ENCODE measurements at places on chromosomes 11 and 22. TPM values are rescaled to one million over a fixed set of nuclear protein-coding genes. Genes with fewer than 3 reads are reported as not detected.
A peak's percentile ranks its signal among the peaks of the same experiment; 100 is the strongest.

GRCh38 chr11:57935402-57936049 lies 88.2 kb upstream of the OR9Q1 start:
- no peak overlapping the region for H3K4me3 ChIP-seq
- H3K4me1 ChIP-seq, result no peaks in the 10 kb centered on the region
- H3K27me3 ChIP-seq, result peaks cover 2% of the 10 kb centered on the region
- no peaks in the 10 kb centered on the region for H3K36me3 ChIP-seq
- H3K27ac ChIP-seq, result no peak overlapping the region
- DNase-seq, result no peak

DNA sequence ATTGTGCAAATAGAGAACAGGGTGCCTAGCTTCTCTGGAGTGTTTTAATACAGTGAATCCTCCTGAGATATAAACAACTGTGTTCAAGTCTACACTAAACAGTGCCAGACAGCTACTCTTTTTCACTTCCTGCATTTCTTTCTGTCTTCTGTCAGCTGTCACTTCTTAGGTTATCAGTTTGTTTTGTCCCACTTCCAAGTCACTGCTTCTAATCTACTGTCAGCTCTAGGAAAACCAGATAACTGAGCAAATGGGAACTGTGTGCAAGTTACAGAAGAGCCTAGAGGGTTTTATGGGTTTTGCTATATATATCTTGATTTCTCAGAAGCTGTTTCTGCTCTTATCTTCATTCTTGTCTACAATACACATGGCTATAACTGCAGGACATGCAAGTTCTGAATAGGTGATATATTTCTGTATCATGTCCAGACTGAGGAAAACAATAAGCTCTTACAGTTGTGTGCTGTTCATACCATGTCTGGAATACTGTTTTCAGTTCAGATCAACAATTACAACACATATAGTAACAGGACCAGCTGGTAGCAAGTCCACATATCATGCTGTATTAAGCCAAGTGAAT lies 5.8 kb downstream of the PITPNB start:
- no peak for DNase-seq
- peak overlapping the region; percentile 55 for H3K27ac ChIP-seq
- H3K4me3 ChIP-seq, result no peak overlapping the region
- H3K36me3 ChIP-seq, result peaks cover 43% of the 10 kb centered on the region
- peaks cover 55% of the 10 kb centered on the region for H3K4me1 ChIP-seq

DNA sequence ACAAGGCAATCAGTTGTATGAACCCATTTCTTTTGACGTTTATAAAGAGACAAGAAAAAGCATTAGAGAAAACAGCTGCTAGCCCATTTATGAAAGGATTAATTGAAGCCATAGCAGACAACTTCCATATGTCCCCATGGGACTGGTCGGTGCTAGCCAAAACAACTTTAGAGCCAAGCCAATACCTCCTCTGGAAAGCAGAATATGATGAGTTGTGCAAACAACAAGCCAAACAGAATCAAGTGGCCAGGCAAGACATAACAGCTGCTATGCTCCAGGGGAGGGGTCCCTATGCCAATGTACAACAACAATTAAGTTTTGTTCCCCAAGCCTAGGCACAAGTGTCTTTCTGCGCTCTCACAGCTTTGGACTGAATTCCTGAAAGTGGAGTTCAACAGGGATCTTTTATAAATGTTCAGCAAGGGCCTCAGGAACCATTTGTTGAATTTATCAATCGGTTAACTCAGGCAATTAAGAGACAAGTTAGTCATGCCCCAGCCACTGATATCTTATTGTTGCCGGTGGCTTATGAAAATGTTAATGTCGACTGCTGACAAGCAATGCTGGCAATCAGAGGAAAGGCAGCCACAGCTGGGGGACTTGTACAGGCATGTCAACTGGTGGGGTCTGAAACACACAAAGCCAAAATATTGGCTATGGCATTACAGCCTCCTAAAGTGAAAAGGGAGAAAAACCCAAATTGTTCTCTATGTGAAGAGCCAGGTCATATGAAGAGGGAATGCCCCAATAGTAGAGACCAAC lies 1593.1 kb upstream of the TENM4 start:
- no peaks in the 10 kb centered on the region for H3K36me3 ChIP-seq
- no peak for DNase-seq
- no peaks in the 10 kb centered on the region for H3K4me1 ChIP-seq
- H3K27me3 ChIP-seq, result no peaks in the 10 kb centered on the region
- no peak overlapping the region for H3K27ac ChIP-seq

DNA sequence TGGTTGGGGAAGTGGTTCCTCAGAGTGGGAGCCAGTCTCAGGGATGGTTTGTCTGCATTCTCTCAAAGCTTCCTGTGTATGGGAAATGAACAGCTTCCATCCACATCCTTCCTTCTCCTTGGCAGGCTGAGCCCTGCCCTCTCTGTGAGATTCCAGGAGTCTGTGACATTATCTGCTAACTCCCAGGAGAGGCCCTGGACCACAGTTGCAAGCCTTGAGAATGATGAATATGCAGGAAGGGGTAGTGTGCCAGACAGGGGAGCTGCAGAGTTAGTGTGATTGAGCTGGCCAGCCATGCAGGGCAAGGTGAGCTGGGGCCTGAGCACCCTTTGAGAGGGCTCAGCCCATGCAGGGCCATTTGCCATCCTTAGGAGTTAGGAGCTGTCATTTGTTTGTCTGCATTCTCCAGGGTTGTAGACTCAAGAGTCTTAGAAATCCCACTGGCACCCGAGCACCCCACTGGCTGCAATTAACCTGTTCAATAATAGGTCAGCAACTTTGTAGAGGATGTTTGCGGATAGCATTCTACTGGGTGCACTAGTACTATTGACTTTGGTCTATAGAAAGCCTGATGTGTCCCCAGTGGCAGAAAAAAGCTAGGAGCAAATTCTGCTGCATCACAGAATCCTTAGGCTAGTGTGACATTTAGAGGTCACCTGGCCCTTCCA lies 299.0 kb upstream of the CADM1 start:
- H3K4me3 ChIP-seq, result no peak overlapping the region
- no peaks in the 10 kb centered on the region for H3K27me3 ChIP-seq
- H3K36me3 ChIP-seq, result no peaks in the 10 kb centered on the region
- H3K27ac ChIP-seq, result no peak overlapping the region

Gene IGLL1
- not detected for total RNA-seq

Gene MAPK8IP2
- 0.37 TPM for total RNA-seq

Gene PPM1F
- 20.4 TPM for total RNA-seq

Gene APOBEC3G
- total RNA-seq, result 96.4 TPM

Gene OR5AL1
- total RNA-seq, result not detected

GRCh38 chr11:22192642-22193347 lies at the start of gene ANO5:
Gene ANO5 (plus strand): TSS chr11:22193085. CDS start chr11:22193493, 408 bp downstream.
- H3K27ac ChIP-seq, result no peak within 1 kb of the TSS
- peaks cover 9% of the 10 kb centered on the region for H3K4me1 ChIP-seq
- no peak for DNase-seq
- peak within 1 kb of the TSS; percentile 15 for H3K4me3 ChIP-seq
- peaks cover 35% of the 10 kb centered on the region for H3K27me3 ChIP-seq

Gene ZDHHC8
- total RNA-seq, result 58.9 TPM

DNA sequence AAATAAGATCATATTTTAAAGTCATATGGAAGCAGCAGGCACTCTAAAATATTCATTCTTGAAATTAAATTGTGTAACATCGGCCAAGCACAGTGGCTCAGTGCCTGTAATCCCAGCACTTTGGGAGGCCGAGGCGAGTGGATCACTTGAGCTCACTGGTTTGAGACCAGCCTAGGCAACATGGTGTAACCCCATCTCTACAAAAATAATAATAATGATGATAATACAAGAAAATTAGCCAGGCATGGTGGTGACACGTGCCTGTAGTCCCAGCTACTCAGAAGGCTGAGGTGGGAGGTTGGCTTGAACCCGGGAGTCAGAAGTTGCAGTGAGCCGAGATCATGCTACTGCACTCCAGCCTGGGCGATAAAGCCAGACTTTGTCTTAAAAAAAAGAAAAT lies 77.4 kb downstream of the TRIM29 start:
- H3K4me3 ChIP-seq, result no peak overlapping the region
- H3K4me1 ChIP-seq, result no peaks in the 10 kb centered on the region
- no peak overlapping the region for H3K27ac ChIP-seq
- peaks cover 2% of the 10 kb centered on the region for H3K27me3 ChIP-seq

Gene RASGRP2
- total RNA-seq, result 300 TPM

DNA sequence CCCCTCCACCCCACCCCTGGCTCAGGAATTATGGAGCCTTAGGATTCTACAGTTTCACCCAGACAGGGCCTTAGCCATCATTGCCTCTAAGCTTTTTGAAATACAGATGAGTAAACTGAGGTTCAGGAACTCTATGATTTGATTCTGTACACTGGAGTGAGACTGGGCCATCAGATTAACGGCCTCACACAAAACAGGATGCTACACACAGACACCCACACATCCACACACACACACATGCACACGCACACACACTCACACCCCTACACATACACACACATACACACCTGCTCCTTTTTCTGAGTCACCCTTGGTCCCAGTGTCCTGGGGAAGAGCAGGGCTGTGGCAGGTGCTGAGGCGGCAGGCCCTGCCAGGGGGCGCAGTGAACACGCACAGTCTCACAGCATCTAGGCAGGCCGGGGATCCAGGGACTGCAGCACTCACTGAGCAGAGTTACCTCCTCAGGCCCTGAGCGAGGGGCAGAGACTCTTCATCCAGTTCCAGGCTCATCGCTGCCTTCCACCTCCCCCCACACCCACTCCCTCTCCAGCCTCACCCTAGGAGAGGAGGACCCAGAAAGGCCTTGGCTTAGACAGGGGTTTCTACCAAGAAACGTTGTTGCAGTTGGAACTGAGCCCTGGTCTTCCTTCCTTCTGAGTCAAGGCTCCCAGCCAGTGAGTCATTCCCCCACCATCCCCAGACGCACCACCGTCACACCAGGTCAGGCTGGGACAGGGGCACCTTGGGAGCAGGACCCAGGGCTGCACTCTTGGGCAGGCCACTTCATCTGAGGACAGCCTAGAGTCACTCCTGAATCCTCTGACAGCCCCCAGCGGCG lies 89.8 kb upstream of the PARVA start:
- no peaks in the 10 kb centered on the region for H3K36me3 ChIP-seq
- no peak for DNase-seq
- H3K4me3 ChIP-seq, result no peak overlapping the region
- peaks cover 2% of the 10 kb centered on the region for H3K27me3 ChIP-seq
- H3K27ac ChIP-seq, result no peak overlapping the region

Gene LRRN4CL
- 0.40 TPM for total RNA-seq

Gene FOSL1
- 2.0 TPM for total RNA-seq

DNA sequence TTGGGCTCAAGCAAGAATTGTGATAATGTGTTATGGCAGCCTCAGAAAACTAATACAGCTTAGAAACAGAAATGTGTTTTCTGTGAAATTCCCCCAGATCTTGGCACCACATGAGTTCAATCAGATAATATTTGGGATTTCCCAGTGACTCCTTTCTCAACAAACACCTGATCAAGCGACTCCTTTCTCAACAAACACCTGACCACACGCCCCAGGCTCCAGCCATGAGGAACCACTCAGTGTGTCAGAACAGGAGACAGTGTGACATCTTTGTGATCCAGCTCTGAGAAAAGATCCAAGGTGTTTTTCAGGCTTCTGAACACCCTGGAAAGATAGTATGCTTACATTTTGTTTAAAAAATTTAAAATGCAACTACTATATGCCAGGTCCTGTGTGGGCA lies 1.9 kb upstream of the UVRAG start:
- H3K4me3 ChIP-seq, result no peak overlapping the region
- H3K4me1 ChIP-seq, result peaks cover 11% of the 10 kb centered on the region
- no peaks in the 10 kb centered on the region for H3K27me3 ChIP-seq
- no peak for DNase-seq

GRCh38 chr22:19568337-19569275 lies 44.4 kb upstream of the CLDN5 start:
- H3K4me1 ChIP-seq, result peaks cover 7% of the 10 kb centered on the region
- peak overlapping the region; percentile 36 for H3K27ac ChIP-seq
- H3K36me3 ChIP-seq, result no peaks in the 10 kb centered on the region
- no peak overlapping the region for H3K4me3 ChIP-seq
- no peaks in the 10 kb centered on the region for H3K27me3 ChIP-seq

Gene OR1S1
- total RNA-seq, result not detected

Data from activated CD4-positive, alpha-beta T cell treated with anti-CD3 and anti-CD28 coated beads, Interleukin-2, amount 10 ng/mL, durations not matched to agents 7 days and 5 days (primary cell).